Ascending aorta (tissue), 2 donors: ENCODE measurements at places on chromosomes 12 and 14. TPM values are rescaled to one million over a fixed set of nuclear protein-coding genes. Genes with fewer than 3 reads are reported as not detected.

Gene MYF5
- not detected for total RNA-seq

GRCh38 chr14:105315211-105315721 is 718 bp downstream of the PACS2 start:
- no peak for DNase-seq

- DNase-seq = no peak
These were observed 106.8 kb downstream of the ZFC3H1 start for GRCh38 chr12:71556875-71557274.

GRCh38 chr14:36818246-36818645 is 156.6 kb downstream of the PAX9 start:
- no peak for DNase-seq

GRCh38 chr14:86296173-86296572 is 766.2 kb downstream of the FLRT2 start:
- DNase-seq = no peak
